ENCODE measurements at places on chromosomes 13 and 19.

DNA sequence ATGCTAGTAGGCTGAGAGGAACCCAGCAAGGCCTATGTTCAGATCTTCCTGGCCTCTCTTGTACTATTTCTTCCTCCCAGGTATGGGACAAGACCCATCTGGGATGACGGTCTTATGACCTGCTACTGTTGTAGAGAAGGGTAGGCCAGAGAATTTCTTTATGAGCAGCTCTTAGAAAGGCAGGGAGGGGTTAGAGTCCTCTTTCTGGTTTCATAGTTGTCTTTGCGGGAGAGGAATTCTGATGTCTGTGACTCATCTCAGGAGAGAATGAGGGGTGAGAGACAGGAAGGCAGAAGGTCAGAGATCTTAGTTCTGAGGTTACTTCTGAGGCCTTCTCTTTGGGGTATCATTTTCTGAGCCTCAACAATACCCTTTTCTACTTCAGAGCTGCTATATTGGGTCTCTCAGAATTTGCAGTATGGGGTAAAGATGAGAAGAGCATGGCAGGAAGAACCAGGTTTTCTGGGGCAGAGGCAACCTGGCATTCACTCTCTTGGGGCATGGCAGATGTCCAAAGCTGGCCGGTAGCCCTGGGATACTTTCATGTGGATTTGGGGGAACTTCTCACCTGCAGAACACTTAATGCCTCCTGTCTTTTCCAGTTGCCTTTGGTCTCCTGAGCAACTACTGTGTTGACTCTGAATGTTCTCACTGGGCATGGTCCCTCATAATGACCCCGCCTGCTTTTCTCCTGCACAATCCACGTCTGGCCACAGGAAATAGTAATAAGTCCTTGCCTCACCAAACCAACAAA lies 154.4 kb downstream of the GGACT start:
- DNase-seq, result peak; percentile 66

- DNase-seq, result no peak
Measured at GRCh38 chr13:33629605-33630360, 188.2 kb upstream of the RFC3 start.

- DNase-seq, result peak; percentile 97
Measured at GRCh38 chr19:58554494-58555368, at the start of gene CHMP2A. Gene CHMP2A, minus strand, starts transcription at chr19:58555105. Its CDS starts 893 bp downstream, at chr19:58554212.

DNA sequence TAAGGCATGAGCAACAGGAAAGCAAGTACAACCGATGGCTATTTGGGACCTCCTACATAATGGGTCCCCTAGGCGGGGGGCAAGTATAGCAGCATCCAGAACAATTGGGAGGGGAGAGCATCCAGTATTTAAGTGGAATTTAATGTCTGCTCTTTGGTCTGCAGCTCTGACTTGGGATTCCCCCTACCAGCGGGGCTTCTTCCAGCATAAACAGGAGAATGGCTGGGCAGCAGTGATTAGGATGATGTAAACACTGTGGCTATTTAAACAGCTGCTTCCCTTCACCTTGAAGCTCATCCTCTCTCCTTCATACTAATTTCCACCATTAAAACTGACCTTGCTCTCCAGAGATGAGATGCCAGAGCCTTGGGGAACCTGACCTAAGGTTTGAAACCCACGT lies 73.9 kb upstream of the OXGR1 start:
- peak; percentile 18 for DNase-seq

- no peak for DNase-seq
Measured at GRCh38 chr13:111916201-111916600, 150.7 kb upstream of the SOX1 start.

DNA sequence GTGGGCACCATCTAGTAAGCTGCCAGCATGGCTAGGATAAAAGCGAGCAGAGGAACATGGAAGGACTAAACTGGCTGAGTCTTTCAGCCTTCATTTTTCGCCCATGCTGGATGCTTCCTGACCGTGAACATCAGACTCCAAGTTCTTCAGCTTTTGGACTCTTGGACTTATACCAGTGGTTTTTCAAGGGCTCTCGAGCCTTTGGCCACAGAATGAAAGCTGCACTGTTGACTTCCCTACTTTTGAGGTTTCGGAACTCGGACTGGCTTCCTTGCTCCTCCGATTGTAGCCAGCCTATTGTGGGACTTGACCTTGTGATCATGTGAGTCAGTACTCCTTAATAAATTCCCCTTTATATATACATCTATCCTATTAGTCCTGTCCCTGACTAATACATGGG lies 785.1 kb upstream of the SLITRK6 start:
- DNase-seq, result no peak

GRCh38 chr13:30091035-30091434 lies 216.3 kb downstream of the KATNAL1 start:
- no peak for DNase-seq

DNA sequence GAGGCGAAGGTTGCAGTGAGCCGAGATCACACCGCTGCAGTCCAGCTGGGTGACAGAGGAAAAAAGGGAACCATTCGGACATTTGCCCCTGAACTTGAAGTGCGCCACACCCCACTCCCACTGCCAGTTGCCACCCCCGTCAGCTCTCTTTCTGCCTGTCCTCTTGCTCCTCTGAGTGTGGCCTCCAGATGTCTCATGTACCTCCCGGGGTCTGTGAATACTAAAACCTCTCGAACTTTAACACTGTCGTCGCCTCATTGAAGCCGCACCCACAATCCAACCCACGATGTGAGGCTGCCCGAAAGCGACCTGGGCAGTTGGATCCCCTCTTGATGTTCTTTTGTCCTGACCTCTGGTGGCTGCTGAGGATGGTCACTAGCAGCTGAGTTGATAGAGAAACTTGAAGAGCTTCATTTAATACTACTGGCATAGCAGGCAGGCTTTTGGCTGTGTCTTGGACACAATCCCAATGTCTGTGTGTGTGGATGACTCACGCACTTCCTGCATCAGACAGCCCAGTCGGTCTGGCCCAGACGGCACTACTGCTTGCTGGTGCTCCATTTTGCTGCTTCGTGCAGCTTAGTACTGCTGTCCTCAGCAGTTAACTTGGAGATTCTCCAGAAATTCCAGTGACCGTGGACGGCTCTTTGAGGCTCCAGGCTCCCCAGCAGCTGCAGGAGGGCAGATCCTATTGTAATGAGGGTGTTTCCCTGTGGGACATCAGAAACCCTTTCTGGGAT lies 4.2 kb downstream of the FPR3 start:
- DNase-seq, result peak; percentile 98

- DNase-seq, result no peak
Measured at GRCh38 chr19:52410276-52410675, 12.6 kb downstream of the ZNF528 start.

GRCh38 chr13:28751175-28751960 lies 32.6 kb upstream of the SLC46A3 start:
- DNase-seq, result no peak

DNA sequence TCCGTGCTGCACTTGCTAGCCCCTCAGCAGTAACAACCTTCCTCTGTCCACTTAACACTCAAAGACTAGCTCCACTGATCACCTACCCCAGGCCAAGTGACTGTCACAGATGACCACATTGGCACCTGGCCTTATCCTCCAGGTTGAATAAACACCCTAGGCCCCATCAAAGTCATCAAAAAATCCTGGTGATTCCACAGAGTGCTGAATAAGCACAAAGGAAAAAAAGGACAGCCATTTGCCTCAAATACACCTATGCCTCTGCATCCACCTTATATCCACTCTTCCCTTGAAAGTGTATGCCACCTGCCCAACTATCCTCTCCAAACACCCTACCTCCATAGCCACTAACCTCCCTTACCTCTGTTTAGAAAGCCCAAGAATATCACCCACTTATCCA lies 2.7 kb downstream of the ZNF154 start:
- no peak for DNase-seq

DNA sequence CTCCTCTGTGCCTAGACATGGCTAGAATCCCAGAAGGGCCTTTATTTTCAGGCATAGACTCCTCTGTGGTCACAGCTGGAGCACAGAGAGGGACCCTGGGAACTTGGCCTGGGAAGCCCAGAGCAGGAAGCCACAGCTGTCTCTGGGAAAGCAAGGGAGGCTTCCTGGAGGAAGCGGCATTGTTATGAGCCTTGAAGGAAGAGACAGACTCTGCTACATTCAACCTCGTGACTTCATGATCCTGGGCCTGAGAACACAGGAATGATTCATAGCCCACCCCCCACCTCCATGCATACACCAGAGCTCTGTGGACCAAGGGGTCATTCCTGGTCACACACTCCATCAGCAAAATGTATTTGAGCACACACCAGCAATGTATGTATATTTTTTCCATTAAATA lies 8.6 kb downstream of the RDH8 start:
- peak; percentile 16 for DNase-seq

DNA sequence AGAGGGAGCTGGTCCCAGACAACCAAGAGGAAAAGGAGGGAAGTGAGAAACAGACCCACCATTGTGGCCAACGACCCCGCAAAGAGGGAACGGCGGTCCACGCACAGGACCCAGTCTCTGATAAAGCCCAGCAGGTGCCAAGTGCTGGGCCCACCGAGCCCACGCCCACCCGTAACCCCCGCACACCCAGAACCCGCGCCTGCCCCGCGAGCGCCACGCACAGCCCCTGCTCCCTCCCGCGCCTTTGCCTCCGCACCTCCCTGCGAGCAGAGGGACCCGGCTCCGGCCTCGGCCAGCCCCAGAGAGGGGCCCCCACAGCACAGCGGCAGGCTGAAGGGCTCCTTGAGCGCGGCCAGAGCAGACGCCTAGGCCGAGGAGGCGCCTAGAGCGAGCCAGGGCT lies 1192.2 kb downstream of the PCDH17 start:
- no peak for DNase-seq
